ENCODE measurements at places on chromosomes 3 and 15. TPM values are rescaled to one million over a fixed set of nuclear protein-coding genes. Genes with fewer than 3 reads are reported as not detected.

DNA sequence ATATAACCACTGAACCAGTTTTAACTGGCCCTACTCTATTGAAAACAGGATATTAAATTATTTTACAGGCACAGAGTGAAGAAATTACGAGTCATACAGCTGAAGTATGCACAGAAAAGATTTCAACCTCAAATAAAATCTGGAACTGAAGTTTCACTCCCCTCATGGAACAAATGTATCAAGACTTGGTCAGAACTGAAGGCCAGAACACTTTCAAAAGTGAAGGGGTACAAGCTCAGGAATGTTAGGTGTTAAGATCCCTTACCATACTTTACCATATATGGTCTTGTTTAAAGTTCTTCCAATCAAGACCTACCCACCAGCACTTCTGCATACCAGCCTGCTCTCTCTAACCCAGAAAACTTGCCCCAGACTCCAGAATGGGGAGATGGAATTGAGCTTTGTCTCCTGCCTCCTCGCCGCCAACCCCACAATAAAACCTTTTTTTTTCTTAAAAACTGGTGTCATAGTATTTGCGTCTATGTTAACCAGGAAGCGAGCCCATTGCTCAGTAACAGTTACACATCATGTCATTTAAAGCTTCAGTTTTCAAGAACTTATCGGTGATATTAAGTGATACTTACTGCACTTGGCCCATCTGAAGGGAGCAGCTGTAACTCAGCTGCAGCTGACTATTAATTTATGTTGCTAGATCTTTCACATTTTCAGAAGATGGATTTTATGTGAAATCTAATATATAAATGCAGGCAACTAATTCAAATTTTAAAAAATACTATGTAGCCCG is 59.9 kb downstream of the OXSM start:
- DNase-seq = no peak

DNA sequence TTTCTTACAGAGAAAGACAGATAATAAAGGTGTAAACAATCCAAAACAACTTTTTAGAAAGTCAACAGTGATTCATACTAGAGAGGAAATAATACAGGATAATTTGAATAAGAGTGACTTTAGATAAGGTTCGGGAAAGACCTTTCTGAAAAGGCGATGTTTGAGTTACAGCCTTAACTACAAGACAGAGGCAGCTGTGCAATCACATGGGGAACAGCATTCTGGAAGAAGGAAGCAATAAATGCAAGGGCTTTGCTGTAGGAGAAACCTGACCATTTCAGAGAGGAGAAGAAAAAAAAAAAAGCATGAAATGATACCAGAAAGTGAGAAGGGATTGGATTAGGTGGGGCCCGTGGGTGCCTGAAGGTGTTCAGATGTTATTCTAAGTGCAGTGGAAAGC is 200.6 kb upstream of the ATP11B start:
- no peak for DNase-seq

- DNase-seq = no peak
Observed at GRCh38 chr15:91135201-91136130, 35.4 kb downstream of the SV2B start.

DNA sequence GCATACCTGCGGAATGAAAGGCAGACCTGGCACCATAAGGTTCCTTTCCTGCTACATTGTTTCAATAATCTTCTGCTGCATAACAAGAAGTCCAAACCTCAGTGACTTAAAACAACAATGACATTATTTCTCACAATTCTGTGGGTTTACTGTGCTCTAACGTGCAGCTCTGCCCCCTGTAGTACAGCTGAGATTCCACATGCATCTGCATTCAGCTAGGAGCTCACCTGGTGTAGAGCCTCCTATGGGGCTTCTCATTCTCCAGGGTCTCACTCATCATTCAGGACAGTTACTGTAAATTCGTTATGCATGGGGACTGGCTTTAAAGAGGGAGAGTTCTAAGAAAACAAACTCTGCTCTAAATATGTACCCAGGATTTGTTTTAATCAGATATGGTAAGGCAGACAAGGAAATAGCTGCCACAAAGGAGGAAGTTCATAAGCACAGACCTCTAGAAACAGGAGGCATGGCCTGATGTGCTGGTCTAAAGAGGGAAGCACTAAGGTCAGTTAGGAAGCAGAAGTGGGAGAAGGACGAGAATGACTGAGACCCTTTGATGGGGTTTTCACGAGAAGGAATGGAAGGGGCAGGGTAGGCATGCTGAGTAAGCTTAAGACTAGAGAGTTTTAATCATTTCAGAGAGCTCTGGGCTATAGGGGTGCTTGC is 347.0 kb downstream of the NEK10 start:
- no peak for DNase-seq

DNA sequence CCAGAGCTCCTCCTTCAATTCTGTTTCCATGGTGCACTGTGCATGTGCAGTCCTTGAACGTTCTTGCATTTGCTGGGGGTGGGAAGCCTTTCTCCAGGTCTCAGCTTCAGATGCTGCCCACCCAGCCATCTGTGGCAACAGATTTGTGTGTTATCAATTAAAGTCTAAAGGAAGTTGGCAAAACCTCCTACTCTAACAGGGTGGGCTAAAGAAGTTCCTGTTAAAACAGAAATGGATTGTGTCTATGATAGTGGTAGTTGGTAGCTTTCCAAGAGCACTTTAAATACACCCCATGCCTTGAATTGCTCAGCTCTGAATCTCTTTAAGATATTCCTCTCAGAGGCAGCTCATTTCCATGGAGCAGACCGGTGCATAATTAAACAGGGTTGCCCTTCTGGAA is 488.0 kb upstream of the SUCLG2 start:
- no peak for DNase-seq

- DNase-seq = no peak
Observed at GRCh38 chr3:108475220-108475782, 35.1 kb downstream of the MYH15 start.

DNA sequence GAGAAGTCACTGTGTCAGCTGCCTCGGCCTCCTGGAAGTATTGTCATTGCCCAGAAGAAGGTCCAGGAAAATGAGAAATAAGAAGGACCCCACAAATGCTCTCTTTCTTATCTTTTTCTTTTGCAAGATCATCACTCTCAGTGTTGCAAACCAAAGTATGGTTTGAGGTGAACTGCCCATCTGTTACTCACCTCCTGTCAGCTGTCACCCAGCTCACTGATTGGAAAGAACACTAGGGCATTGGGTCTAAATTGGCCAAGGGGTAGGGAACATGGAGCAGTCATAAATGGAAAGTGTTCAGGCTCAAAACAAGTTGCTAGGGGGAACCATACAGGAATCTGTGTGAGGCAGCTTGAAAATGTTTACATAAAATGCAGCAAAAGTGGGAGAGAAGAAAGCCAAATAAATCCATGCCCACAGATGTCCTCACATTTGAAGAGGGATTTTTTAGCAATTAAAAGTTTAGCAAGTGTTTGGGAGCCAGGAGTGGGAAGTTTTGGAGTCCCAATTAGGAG is 431.2 kb upstream of the THBS1 start:
- DNase-seq = no peak

DNA sequence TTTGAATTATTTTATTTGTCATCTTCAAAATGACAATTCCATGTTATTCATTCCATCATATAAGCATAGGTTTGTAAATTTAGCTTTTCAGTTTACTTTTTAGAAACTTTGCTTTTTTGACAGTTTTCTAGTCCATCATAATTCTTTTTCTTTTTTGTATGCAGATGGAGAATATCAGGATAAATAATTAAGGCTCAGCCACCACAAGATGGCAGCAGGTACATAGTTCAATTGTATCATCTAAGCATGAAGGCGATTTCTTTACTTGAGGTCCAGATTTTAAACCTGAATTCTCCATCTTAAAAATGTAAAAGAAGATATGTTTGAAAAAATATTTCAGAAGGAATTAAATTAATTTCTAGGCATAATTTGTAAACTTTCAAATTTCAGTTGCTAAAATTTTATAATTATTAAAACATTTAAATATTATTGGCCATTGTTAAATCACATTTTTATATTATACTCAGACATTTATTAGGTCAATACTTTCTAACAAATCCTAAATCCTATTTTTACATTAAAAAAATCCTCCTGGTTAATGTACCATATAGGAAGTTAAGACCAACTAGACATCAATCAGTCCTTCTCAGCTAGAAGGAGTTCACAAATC is 15.1 kb downstream of the PLSCR5 start:
- peak; percentile 26 for DNase-seq

DNA sequence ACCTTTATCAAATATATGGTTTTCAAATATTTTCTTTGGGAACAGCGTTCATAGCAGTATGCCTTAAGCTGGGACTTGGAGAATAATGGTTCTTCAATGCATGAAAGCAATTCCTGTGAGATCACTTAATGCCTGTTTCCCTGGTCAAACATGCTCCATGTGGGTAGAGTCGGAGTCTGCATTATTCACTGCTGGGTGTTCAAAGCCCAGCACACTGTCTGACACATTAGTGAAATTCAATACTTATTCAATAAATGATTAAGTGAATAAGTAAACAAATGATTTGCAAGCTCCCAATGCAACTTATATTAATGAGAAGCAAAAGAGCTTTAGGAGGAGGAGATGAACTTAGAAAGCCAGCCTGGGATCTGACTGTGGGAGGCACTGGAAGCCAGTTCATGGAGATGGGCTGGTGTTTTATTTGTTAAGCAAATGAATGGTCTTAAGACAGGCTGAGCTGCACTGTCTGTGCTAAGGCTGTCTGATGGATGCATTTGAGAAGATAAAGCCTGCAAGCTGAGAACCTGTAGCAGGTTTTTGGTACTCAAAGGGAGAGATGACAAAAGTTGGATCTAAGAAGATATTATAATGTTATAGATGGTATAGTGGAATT is 490.8 kb downstream of the MCTP2 start:
- DNase-seq = no peak

GRCh38 chr3:134795746-134796280 is 753 bp downstream of the EPHB1 start:
- DNase-seq = no peak

GRCh38 chr3:141405591-141405990 is 37.3 kb downstream of the ZBTB38 start:
- no peak for DNase-seq

DNA sequence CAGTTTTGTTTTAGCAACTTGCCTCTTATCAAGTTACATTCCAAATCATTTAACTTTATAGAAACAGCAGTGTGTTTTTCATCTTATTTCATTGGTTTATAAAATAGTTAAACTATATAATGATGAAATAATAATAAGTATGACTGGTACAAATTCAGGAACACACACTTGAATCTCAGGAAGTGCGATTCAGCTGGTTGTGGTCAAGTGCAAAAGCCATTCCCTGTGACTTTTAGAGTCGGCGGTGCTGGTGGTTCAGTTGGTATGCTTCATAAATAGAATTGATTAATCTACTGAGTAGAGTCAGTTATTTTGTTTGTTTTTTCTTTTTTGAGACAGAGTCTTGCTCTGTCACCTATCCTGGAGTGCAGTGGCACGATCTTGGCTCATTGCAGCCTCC is 22.7 kb downstream of the SACM1L start:
- DNase-seq = no peak

- DNase-seq = no peak
Observed at GRCh38 chr15:28936481-28936881, 50.7 kb downstream of the APBA2 start.

- DNase-seq = no peak
Observed at GRCh38 chr15:46344915-46345314, 710.1 kb downstream of the SQOR start.

DNA sequence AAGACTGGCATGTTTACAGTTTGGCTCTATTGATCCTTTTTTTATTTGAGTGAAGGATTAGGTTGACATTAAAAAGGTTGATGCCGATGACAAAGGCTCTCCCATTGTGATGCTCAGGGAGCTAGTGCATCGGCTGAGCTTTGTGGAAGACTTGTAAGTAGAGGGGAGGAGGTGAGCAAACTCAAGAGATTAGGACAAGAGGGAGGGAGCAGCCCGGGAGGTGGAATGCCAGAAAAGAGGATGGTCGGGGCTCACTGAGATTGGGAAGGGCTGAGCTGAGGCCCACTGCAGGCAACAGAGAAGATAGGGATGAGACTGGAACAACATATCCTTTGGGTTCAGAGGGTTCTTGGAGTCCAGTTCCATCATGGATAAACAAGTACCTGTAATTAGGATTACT is 26.5 kb upstream of the PSMD6 start:
- no peak for DNase-seq

DNA sequence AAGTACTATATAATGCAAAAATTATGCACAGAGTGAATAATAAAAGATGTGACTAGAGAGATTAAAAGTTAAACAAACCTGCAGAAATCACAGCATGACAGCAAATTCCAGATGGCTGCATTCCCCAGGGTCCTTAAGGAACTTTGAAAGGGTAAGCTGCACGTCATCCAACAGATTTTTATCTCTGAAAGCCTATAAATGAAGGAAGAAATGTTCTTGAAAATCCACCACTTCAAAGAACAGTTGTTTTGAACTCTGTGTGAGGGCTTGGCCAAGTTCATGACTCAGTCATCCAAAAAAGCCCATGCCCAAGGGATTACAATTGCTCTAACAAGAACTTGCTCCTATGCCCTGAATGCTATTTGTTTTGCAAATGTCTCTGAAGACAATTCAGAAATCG is 603.6 kb downstream of the PLOD2 start:
- no peak for DNase-seq

DNA sequence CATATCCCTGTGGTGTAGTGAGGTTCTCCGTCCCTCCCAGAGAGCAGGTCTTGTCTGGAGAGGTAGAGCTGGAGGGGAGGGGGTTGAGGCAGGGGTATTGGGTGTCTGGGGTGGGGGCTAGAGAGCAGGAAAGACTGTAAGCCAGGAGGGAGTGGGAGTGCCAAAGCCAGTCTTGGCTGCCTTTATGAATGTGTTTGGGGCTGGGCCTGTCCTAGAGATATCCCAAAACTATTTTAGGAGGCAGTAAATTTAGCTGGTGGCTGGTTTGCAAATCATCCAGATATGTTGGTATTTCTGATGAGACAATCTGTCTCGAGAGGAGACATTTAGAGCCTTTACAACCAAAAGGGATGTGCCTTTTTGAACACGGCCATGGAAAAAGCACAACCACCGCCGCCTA is 166.6 kb downstream of the TLE3 start:
- no peak for DNase-seq

DNA sequence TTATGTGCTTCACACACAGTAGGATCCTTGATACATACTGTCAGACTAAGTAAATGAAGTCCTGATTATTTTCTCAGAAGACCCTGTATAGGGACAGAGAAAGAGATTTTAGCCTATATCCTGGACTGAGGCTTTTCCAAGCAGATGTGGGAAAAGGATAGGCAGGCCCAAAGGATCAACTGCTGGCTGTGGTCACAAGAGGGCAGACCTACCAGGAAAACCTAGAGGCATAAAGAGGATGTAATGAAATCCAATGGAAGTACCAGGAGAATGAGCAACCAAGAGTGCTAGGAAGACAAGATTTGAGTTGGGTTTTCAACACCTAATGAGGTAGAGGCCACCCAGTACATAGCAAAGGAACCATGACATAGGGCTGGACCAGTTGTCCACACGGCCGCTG is 23.1 kb downstream of the DCLK3 start:
- no peak for DNase-seq

The ULK4 gene
- 10.2 TPM for total RNA-seq

The CADM2 gene
- total RNA-seq = 4.2 TPM

The CHRFAM7A gene
- 12.7 TPM for total RNA-seq

The KIF15 gene
- total RNA-seq = 49.0 TPM

The SLC9C1 gene
- 0.55 TPM for total RNA-seq

The GLT8D1 gene
- total RNA-seq = 69.9 TPM

The CCR3 gene
- not detected for total RNA-seq

The SEMA5B gene
- 57.3 TPM for total RNA-seq

The MASP1 gene
- total RNA-seq = 1.4 TPM

The GOLGA8H gene
- total RNA-seq = 2.1 TPM

The MESP2 gene
- total RNA-seq = 0.36 TPM

The TLR9 gene
- total RNA-seq = not detected

The BTBD1 gene
- total RNA-seq = 43.1 TPM

The CHD2 gene
- 93.4 TPM for total RNA-seq

Measured in neural crest cell (in vitro differentiated cells).